ENCODE measurements at places on chromosomes 6 and 20. TPM values are rescaled to one million over a fixed set of nuclear protein-coding genes. Genes with fewer than 3 reads are reported as not detected.

OPRM1 gene
- total RNA-seq: not detected

SOD2 gene
- 165 TPM for total RNA-seq

MUC21 gene
- total RNA-seq: not detected

HDGFL1 gene
- total RNA-seq: not detected

MOG gene
- not detected for total RNA-seq

TBXT gene
- not detected for total RNA-seq

KIF13A gene
- total RNA-seq: 57.2 TPM

DLK2 gene
- total RNA-seq: not detected

PCNA gene
- 185 TPM for total RNA-seq

ZBP1 gene
- total RNA-seq: not detected

CPXM1 gene
- 0.19 TPM for total RNA-seq

HLA-G gene
- not detected for total RNA-seq

OOEP gene
- total RNA-seq: not detected

CCNC gene
- total RNA-seq: 91.4 TPM

SLC17A3 gene
- not detected for total RNA-seq

F13A1 gene
- total RNA-seq: not detected

NHLRC1 gene
- total RNA-seq: 2.0 TPM

WFDC8 gene
- total RNA-seq: not detected

RBPJL gene
- total RNA-seq: not detected

SLC35D3 gene
- not detected for total RNA-seq

ENPP5 gene
- not detected for total RNA-seq

CRISP2 gene
- total RNA-seq: not detected

SNPH gene
- 6.2 TPM for total RNA-seq

DEFB132 gene
- total RNA-seq: not detected

LAMA5 gene
- 53.6 TPM for total RNA-seq

MYL9 gene
- 7.6 TPM for total RNA-seq

PDYN gene
- total RNA-seq: not detected

NANP gene
- 7.8 TPM for total RNA-seq

LY6G6D gene
- not detected for total RNA-seq

USP49 gene
- 3.2 TPM for total RNA-seq

CARMIL1 gene
- total RNA-seq: 5.6 TPM

GLP1R gene
- total RNA-seq: not detected

Data from vein endothelial cell (primary cell).